ENCODE measurements at places on chromosomes 13 and 19.
A peak's percentile ranks its signal among the peaks of the same experiment; 100 is the strongest.

DNA sequence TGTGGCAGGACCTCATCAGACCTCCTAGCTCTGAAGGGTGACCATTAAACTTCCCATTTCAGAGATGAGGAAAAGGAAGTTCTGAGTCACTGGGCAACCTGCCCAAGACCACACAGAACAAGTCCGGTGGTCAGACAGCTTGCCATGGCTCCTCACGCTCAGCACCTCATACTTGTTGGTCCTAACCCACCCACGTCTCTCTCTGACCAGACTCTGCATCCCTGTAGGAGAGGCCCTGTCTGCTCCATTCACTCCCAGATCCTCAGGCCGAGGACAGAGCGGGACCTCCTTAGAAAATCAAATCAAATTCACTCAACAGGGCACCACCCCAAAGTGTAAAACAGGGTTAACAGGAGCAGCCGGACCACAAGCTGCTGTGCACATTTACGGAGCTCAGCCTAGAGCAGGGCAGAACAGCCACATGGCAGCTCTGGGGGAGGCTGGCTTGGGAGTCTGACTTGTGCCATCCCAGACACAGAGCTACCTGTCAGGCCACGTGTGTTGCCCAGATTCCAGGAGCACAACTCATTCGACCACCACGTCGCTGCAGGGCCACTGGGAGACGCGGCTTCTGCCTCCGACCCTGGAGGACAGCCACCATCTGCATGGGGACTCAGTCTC lies 1.7 kb downstream of the MIER2 start:
- DNase-seq, result peak; percentile 67

DNA sequence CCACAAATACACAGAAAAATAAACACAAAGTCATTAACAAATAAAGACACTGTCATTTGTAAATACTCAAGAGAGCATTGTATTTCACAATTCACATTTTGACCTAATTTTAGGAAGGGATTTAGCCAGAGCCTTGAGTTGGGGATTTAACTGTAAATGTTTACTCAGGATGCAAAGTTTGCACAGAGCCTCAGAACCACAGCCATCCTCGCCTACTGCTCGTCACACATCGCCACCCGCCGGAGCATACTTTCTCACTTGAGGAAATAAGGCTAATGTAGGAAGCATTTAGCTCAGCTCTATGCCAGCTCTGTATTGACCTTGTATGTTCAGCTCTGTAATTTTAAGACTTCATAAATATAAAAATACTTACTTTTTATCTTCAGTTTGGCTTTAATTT lies 442.7 kb downstream of the OXGR1 start:
- no peak for DNase-seq

GRCh38 chr19:1653300-1653628 lies 849 bp upstream of the TCF3 start:
- DNase-seq, result no peak

GRCh38 chr19:33628921-33629825 lies 7.4 kb downstream of the CHST8 start:
- DNase-seq, result no peak

GRCh38 chr13:43377149-43377548 lies 353.8 kb downstream of the DNAJC15 start:
- peak; percentile 52 for DNase-seq

GRCh38 chr19:1592755-1593500 lies at the start of gene MBD3:
Gene MBD3, minus strand, starts transcription at chr19:1592865. Its CDS starts 234 bp downstream, at chr19:1592631.
- DNase-seq, result peak; percentile 93

- no peak for DNase-seq
Measured at GRCh38 chr13:71149498-71150363, 717.3 kb downstream of the DACH1 start.

- peak; percentile 67 for DNase-seq
Measured at GRCh38 chr19:12985049-12985776, 10.1 kb upstream of the NFIX start.

DNA sequence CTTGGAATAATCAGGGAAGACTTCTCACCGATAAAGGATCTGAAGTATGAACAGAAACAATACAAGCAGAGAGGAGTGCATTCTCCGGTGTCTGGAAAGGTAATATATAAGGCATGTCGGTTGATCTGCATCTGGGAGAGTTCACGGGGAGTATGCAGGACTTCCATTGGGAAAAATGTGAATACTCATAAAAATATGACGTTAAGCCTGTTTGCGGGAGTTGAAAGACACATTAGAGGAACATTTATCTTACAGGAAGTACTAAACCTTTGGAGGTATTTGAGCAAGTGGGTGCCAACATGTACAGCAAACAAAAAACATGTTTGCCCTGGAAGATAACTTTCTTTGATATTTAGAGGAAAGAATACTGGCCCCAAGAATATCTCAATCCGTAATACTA lies 286.8 kb downstream of the SLITRK6 start:
- DNase-seq, result no peak

DNA sequence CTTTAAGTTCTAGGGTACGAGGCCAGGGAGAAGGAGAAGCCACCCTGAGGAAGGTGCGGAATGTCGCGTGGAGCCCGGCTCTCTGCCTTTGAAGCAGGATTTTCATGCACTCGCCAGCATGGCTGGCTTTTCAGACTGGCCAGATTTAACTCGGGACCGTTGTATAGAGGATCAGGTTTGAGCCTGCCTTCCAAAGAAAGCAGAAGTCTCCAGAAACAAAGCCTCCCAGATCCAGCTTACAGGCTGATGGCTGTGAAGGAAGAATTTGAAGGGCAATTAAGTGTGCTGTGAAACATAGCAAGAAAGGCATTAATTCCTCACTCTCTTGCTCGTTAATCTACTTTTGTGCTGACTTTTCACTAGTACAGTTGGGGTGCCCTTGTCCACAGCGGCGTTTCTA lies 140.2 kb downstream of the SOX1 start:
- no peak for DNase-seq

DNA sequence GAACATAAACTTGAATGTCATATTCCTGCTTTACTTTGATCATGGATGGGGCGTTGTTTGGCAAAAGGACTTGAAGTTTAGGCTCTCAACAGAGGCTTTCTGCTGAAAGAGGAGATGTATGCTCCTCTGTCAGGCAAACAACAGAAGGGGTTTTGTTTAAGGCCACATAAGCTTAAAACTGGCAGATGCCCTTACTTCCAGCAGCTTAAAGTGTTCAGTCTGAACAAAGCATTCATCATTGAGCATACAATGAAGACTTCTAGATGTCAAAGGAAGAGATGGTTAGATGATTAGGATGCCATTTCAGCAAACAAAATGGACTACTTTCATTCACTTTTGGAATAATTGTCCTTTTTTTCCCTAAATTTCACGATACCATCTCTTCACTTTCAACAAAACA lies 484.5 kb downstream of the SLITRK6 start:
- DNase-seq, result no peak

DNA sequence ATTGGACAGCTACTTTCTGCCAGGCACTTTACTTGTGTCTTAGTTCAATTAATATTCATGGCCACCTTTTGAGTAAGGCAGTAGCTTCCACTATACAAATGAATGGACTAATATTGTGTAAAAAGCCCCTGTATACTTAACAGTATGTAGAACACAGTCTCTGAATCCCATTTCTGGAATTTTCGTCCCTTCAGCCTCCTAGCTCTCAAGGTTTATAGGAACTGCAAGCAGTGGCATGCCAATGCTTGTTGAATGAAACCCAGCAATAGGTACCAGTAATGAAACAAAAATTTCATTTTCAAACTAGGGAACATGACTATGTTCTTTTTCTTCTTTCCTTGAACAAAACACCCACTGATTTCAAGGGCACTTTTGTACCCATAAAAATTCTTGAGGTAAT lies 361.6 kb downstream of the TDRD3 start:
- no peak for DNase-seq

GRCh38 chr19:31232180-31232579 lies 117.1 kb downstream of the TSHZ3 start:
- no peak for DNase-seq

DNA sequence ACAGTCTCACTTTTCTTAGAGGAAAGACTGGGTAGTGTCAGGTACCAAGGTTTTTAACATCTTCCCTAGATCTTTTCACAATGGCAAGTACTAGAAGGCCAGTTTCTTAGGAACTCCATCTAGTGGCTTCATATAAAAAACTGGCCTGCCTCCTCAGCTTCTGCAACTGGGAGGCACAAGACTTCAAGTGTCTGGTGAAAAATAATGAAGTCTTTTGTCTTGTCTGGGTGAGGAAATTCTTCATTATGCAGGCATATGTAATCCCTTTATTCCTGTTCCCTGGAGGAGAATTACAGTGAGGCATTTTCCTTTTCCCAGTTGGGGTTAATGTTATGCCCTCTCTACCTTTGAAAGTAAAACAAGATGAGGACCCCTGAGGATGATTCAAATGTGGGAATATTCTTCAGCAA lies 300.5 kb downstream of the NALCN start:
- DNase-seq, result no peak

DNA sequence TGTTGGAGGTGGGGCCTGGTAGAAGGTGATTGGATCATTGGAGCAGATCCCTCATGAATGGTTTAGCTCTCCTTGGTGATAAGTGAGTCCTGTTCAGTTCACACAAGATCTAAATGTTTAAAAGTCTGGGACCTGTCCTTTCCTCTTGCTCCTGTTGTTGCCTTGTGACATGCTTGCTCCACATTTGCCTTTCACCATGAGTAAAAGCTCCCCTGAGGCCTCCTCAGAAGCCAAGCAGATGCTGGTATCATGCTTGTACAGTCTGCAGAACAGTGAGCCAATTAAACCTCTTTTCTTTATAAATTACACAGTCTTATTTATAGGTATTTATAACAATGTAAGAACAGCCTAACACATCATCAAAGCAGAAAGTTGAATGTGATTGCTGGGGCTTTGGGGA lies 24.2 kb upstream of the RFC3 start:
- DNase-seq, result no peak

DNA sequence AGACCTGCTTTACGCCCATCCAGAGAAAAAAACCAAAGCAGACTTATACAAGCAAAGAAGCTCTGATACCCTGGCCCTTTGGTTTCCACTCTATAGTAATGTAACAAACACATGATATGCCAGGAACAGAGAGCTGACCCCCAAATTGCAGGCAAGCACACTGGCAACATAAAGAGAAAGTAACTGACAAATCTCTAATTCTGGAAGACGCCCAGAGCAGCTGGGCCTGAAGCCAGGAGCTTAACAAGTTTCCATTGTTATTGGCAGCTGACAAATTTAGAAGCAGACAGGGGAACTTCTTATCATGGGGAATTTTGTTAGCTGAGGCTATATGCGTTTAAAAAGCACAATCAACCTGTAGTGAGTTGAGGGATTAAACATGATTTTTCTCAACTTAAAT lies 158.0 kb downstream of the DLEU7 start:
- peak; percentile 87 for DNase-seq

DNA sequence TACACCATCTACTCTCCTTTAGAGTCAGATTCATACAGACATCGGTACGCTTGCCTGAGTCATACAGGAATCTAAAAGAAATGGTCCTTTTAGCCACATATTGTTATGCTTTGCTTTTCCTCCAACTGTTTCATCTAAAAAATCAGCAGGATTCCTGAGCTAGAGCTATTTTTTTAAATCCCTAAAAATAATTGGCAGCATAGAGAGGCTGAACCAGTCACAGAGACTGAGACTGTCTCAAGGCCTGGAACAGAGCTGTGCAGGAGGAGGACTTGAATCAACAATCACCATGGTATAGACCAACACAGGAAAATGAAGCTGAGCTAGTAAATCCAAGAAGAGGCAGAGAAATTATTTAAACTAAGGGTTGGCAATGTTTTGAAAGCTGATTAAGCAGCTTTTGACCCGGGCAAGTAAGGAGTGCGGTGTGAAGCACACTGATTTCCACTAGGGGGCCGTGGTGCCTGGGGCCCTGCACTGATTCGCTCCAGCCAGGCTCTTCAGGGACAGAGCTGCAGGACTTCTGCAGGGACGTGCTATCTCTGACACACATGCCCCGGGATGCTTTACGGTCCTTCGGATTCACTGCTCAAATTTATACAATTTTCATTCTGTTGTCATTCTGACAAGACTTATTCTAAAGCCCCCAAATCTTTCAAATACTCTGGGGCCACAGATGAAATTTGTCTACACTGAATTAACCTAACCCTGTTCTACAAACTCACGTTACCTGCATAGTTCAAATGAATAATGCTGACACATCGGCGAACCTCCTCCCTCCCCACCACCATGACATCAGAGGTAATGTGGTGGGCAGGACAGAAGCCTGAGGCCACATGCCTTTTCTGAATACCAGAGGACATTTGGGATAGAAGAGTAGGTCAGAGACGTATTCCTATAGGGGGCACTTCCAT lies 87.6 kb upstream of the SLC15A1 start:
- peak; percentile 60 for DNase-seq

DNA sequence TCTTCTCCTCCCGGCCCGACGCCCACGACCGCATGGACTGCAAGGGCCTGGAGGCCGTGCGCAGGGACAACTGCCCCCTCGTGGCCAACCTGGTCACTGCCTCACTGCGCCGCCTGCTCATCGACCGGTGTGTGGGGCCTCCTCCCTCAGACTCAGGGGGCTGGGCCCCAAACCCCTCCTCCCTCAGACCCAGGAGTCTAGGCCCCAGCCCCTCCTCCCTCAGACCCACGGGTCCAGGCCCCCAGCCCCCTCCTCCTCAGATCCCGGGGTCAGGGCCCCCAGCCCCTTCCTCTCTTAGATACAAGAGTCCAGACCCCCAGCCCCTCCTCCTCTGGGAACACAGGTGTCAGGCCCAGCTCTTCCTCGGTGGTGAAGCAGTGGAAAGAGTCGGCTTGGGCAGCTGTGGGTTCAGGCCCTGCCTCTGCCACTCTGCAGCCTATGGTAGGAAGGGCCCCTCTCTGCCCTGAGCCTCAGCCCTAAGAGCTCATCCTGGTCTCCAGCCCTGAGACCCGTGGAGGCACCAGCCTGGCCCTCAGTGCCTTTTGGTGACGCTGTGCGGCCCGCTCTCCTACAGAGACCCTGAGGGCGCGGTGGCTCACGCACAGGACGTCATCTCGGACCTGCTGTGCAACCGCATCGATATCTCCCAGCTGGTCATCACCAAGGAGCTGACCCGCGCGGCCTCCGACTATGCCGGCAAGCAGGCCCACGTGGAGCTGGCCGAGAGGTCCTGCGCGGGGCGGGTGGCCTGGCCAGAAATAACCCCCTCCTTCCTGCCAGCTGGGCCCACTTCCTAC lies 3.7 kb upstream of the SPIB start:
- peak; percentile 75 for DNase-seq

GRCh38 chr19:55593096-55593772 lies 6.1 kb downstream of the FIZ1 start:
- no peak for DNase-seq

GRCh38 chr19:18119013-18119716 lies 21.6 kb downstream of the MAST3 start:
- DNase-seq, result no peak

DNA sequence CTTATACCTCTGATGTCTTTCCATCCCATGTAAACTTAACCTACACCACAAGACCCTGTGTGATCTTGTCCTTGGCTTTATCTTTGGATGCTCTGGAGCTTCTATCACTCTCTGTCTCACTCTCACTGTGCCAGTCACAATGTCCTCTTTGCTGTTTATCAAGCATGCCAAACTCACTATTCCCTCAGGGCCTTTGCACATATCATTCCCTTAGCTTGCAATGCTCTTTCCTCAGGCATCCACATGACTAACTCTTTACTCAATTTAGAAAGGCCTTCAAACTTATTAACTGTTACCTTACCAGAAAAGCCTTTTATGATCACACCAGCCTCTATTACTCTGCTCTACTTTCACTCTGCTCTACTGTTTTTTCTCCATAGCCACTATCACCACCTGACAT lies 354.1 kb downstream of the RFC3 start:
- no peak for DNase-seq
